Right renal cortex interstitium (tissue), 3 donors: ENCODE measurements at places on chromosomes 4 and X.

DNA sequence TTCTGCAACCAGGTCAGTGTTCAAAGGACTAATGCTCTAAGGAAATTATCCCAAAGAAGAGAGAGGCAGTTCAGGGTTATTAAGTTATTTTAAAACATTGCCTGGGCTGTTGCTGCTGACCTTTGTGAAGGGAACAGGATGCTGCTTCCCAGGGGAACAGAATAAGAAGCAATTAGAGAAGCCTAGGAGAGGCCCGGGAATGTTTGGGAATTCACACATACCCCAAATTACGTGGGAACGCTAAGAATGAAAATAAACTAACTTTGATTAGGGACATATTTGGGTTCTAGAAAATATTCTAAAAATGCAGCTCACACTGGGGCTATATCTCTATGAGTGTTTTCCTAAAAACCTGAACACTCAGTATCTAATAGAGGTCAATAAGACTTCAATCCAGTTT, 243.1 kb upstream of the FTHL17 start:
- no peak for DNase-seq

GRCh38 chr4:15077969-15078368, 75.7 kb downstream of the CPEB2 start:
- no peak for DNase-seq

DNA sequence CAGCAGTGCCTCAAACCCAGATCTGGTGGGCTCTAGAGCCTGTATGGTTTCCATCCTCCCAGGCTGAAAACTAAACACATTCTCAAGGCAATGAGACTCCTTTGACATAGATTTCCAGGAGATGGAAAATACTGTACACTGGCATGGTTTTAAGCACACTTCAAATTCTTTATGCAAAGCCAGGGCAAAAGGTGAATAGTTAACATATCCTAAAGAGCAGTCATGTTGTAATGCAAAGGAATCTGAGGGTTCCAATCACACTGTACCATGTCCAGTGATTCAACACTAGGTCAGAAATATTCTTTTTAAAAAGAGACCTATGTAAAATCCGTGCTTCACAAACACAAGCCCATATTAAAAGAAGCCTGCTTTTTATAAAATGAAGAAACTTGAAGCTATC, 195.3 kb downstream of the QDPR start:
- no peak for DNase-seq

DNA sequence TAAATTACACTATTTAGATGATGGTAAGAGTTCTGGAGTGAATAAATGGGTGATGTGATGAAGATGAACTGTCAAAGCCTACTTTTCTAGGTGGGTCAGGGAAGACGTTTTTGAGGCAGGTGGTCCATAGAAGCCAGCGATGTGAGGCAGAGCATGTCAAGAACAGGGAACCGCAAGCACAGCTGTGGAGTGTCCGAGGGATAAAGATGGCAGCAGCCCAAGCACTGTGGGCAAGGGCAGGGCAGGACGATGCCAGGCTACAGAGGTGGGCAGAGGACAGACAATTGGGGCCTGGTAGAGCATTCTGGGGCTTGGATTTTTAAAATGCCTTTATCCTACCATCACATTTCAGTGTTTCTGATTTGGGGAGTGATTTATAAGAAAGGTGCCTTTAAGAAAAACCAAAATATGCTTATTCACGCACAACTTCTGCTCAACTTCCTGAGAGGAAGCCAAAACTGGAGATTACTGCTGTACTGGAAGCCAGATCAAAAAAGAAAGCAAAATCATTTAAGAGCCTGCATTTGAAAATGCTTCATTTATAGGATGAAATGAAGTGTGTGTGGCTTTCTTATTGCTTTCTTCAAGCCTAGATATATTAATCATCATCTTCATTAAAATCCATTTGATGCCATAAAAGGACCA, 119.0 kb upstream of the WDR17 start:
- DNase-seq, result no peak

GRCh38 chr4:1122505-1122904, 9.1 kb upstream of the RNF212 start:
- no peak for DNase-seq

- DNase-seq, result no peak
Observed at GRCh38 chr4:99537674-99538073, 26.2 kb downstream of the TRMT10A start.

DNA sequence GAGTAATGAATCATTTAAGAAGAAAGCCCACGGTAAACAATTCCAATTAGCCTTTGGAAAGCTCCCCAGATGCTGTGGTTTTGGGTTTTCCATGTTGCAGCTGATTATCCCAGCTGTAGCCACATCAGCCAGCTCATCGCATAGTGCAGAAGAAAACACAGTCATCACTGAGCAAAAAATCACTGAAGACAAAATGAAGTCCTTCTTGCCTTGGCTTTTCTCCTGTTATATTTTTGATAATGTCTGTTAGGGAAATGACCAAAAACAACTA, 193.0 kb upstream of the C1QTNF7 start:
- DNase-seq, result peak; percentile 58

DNA sequence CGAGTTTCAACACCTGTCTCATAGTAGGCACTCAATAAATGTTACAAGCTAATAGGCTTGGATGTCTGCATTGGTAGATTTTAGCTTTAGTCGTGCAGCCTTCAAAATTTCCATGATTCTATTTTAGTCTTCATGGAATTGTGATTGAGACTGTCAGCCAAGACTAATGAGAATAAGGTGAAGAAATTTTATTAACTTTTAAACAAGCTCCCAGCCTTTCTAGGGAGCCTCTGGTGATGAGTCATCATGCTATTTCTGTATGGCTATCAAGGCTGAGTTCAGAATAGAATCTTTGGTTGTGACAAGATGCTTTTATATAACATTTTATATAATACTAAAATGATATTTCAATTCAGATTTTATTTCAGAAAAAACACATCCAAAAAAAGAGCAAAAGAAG, 685.8 kb downstream of the GABRG1 start:
- DNase-seq, result no peak

DNA sequence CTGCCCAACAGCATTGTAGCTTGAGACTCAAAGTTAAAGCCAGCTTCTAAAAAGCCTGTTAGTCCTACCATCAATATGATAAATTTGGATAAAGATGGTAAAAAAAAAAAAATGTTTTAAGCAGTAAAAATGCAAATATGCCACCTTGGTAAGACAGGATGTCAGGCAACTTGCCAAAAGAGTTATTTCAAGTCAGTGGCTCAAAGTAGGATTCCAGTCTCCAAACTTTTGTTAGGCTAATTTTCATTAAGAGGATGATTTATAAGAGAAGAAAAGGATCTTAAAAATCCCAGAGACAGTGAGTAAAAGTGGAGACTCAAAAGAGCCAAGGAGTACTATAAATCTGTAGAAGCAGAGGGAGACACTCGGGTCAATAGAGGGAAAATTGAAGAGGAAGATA, 47.5 kb downstream of the GASK1B start:
- DNase-seq, result no peak

DNA sequence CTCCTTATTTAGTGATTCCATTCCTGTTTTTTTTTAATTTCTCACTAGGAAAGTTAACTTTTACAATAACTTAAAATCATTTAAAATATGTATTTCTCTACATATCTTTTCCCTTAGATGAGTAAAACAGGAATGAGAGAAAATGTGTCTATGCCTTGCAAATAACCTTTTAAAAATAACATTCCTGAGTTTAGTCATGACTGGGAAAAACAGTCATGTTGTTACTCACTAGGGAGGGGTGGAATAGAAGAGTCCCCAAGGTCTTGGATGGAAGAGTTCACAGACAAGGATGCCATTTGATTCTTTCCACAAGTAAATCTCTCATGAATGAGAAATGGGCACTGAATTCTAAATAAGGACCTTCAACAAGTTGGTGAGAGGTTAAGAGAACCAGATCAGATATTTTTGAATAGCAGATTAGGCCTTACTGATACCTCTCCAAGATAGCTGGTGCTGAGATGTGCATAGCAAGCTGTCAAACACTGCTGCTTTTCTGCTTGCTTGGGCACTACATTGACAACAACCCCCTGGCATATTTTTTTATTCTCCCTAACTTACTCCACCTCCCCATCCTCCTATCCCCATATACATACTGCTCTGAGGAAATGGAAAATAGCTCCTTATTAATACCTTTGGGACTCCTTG, 25.1 kb downstream of the UGDH start:
- DNase-seq, result no peak
